CMK (cell line): ENCODE measurements at places on chromosomes 1 and 21.
A peak's percentile ranks its signal among the peaks of the same experiment; 100 is the strongest.

- no peak for DNase-seq
Observed at GRCh38 chr1:115343200-115343737, 5.2 kb upstream of the NGF start.

- no peak for DNase-seq
Observed at GRCh38 chr1:40245686-40246085, 2.1 kb upstream of the TMCO2 start.

DNA sequence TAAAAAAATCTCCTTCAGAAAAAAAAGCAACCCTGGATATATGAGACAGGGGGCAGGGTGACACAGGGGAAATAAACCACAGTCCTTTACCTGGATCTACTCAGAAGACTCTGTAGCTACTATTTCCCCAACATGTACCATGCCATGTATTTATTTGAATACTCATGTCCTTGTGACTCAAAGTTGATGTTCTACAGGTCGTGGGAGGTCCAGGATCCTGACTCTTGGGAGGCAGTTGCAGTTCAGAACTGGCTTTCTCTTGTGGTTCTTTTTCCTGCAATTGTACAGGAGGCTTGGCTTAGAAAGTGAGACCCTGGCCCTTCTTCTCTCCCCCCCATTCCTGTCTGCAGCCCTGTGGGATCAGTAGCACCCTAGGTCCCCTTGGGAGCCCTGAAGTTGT, 5.8 kb upstream of the IL24 start:
- no peak for DNase-seq

GRCh38 chr1:8214501-8215173, 103.3 kb upstream of the SLC45A1 start:
- no peak for DNase-seq

DNA sequence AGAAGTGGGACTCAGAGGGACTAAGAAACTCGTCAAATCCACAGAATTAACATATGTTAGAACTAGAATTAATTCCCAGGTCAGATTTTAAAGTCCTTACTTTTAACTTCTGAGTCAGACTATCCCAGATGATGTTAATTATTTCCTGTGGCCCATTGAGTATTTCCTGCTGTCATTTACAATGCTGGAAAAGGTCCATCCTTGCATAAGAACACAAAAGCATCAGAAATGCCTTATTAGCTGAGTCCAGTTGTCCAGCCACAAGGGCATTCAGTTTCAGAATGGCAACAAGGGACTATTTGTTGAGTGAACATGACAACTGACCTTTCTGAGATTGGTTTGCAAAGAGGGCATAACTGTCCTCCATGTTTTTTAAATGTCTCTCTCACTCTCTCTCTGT, 16.5 kb upstream of the HIVEP3 start:
- DNase-seq, result no peak

DNA sequence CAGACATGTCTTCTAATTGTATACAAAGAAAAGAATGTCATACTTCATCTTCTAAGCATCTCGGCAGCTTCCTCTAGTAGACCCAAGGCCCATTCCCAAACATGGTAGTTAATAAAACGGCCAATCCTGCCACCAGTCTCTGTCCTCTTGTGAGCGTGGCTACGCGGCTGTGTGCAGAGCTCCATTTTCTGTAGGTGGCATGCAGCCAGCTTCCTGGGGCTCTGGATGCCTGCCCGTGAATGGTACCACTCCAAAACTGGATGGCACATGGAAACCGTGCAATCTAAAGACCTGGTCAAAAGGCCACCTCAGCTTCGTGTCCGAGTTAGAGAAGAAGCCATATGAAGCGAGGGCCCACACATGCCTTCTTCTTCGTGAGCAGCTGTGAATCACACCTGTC, 110.7 kb downstream of the SIPA1L2 start:
- DNase-seq, result no peak

DNA sequence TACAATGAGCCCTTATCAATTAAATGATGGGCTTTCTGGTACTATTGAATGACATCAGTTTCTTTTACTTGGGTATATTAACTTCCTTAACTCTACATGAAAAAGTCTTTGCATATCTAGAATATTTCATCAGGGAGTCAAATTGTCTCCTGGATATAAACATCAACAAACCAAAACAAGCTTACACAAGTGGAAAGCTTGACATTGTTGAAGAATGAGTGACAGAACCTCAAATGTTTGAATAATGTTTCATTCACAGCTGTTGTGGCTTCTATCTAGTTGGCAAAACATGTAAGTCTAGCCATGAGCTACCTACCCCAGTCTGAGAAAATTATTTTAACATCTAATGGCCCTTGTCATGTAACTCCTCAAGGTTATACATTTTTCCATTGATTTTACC, 604.8 kb upstream of the ADAMTS5 start:
- DNase-seq, result no peak

DNA sequence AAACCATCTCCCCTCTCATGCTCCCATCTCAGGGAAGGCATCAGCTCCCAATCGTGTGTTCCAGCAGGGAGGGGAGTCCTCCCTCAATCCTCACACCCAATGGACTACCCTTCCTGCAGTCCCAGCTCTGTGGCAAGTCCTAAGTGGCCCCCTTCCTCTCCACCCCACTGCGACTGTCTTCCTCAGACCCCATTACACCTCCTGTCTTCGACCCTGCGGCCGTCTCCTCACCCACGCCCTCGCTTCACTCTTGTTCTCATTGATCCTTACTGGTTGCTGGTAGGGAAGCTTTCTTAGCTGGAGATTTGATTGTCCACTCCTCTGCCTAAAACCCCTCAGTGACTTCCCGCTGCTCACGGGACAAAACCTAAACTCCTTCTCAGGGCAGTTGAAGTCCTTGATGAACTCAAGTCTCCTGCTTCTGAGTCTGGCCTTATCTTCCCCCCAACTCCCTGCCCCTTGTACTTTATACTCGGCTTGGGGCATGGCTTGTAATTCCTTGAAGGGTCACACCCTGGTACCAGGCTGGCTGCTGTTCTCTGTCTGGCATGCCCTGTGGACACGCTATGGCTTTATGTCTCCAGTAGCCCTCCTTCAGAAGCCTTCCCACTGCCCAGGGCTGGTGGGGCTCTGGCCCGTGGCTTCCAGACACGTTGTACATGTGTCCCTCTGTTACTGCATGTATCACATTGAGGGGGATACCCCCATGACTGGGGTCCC, 2.3 kb upstream of the EPS8L3 start:
- DNase-seq, result no peak

- no peak for DNase-seq
Observed at GRCh38 chr1:200363264-200363933, 46.4 kb downstream of the ZNF281 start.

- DNase-seq, result no peak
Observed at GRCh38 chr1:91345395-91346005, 59.1 kb downstream of the HFM1 start.

GRCh38 chr1:47870946-47871676, 126.1 kb downstream of the TRABD2B start:
- no peak for DNase-seq

- no peak for DNase-seq
Observed at GRCh38 chr1:115476616-115477015, 138.6 kb upstream of the NGF start.

DNA sequence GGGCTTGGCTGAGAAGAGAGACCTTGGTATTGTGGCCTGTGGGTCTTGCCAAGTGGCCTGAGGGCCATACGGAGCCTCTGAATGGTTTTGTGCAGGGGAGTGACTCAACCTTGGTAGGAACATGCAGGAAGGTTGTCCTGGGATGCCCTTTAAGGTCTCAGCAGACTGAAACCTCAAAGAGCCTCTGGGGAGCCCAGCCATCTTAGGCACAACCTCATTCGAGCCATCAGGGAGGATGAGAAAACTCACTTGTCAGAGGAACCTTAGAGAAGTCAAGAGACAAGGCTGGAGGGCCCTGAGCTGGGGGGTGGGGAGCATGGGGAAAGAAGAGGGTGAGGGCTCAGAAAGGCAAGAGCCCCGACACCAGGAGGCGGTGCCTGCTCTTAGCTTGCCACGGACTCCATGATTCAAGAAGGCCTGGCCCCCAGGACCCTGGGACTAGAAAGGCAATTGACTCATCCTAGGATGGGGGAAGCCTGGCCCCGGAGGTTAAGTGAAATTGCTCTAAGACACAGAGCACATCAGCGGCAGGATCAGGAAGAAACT, 13.0 kb downstream of the IFI6 start:
- no peak for DNase-seq

GRCh38 chr1:215992620-215993019, 425.5 kb downstream of the KCTD3 start:
- no peak for DNase-seq

DNA sequence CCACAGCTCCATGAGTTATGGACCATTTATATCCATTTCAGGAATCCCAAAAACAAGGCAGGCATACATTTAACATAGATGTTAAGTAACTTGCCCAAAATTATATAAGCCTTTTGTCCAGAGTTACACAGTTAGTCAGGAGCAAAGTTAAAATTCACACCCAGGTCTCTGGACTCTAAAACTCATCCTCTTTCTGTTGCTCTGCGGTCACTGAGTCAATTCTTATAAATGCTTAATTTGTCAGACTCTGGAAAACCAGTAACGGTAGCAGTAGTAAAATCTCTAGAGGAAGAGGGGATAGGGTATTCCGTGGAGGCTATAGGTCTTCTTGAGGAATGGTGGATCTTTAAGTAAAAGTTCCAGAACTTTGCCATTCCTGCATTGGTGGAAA, 223.6 kb upstream of the JUN start:
- no peak for DNase-seq

GRCh38 chr1:178342745-178343144, 154.0 kb downstream of the CLEC20A start:
- DNase-seq, result no peak

DNA sequence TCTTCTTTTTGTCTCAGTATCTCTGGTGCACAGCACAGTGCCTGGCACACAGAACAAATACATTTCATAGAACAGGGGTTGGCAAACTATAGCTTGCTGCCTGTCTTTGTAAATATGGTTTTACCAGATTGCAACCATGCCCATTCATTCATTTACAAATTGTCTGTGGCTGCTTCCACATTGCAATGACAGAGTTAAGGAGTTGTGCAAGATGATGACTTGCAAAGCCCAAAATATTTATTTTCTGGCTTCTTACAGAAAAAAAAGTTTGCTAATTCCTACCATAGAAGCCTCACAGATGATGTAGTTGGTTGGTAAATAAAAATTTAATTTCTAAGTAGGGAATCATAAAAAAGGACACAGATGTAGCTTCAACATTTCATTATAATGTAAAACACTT, 11.2 kb upstream of the HMGB4 start:
- DNase-seq, result no peak

- DNase-seq, result no peak
Observed at GRCh38 chr1:177385760-177386698, 215.3 kb downstream of the BRINP2 start.

GRCh38 chr1:65525266-65526048, 105.0 kb downstream of the LEPR start:
- DNase-seq, result peak; percentile 31

DNA sequence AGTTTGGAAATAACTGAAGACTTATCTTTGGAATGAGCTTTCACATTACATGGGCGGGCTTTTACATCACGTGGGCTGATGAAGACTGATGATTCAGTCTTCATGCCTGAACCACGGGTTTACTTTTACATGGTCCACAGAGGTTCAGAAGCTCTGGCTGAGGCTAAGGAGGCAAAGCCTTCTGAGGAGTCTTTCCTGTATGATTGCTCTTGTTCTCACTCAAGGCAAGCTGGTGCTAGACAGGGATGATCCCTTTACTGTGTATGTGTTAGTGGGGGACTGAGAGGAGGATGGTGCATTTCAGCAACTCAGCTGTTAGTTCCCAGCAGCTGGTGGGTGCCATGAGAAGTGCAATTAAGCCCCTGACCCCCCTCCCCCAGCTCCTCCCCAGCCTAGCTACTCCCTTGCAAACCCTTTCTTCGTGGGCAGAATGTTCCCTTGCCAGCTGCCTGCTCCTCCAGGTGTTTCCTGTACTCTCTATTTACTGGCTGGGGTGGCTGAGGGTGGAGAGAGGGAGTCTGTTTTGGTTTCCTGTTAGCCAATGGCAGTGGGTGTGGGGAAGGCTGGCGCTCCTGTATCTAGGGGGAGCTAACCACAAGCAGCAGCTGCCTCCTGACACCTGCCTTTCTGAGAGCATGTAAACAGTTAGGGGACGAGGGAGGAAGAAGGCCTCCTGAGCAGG, 15.4 kb downstream of the BTG2 start:
- peak; percentile 52 for DNase-seq

- peak; percentile 45 for DNase-seq
Observed at GRCh38 chr1:62144238-62144831, 50.3 kb upstream of the L1TD1 start.

GRCh38 chr1:40650075-40650474, 15.4 kb downstream of the RIMS3 start:
- no peak for DNase-seq

GRCh38 chr1:109617291-109617801, 2.1 kb downstream of the GNAT2 start:
- DNase-seq, result no peak

DNA sequence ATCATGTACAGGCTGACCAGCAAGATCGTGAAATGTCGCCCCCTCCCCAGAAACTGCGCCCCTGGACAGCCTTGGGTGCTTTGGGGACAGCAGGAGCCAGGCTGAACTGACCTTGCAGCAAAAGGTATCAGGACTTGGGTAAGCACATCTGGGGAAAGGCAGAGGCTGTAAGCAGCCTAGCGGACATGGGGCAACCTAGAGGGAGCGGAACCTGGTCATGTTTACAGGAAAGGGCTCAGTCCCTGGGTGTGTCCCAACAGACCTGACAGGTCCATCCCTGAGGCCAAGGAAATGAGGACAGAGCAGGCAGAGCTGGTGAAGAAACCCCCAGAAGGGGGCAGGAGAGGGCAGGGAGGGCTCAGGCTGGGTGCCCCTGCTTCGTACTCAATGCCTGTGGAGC, 3.1 kb upstream of the S100A8 start:
- no peak for DNase-seq

- DNase-seq, result no peak
Observed at GRCh38 chr1:206696812-206697585, 12.3 kb downstream of the MAPKAPK2 start.

GRCh38 chr1:156657741-156658319, 15.9 kb downstream of the BCAN start:
- peak; percentile 24 for DNase-seq

DNA sequence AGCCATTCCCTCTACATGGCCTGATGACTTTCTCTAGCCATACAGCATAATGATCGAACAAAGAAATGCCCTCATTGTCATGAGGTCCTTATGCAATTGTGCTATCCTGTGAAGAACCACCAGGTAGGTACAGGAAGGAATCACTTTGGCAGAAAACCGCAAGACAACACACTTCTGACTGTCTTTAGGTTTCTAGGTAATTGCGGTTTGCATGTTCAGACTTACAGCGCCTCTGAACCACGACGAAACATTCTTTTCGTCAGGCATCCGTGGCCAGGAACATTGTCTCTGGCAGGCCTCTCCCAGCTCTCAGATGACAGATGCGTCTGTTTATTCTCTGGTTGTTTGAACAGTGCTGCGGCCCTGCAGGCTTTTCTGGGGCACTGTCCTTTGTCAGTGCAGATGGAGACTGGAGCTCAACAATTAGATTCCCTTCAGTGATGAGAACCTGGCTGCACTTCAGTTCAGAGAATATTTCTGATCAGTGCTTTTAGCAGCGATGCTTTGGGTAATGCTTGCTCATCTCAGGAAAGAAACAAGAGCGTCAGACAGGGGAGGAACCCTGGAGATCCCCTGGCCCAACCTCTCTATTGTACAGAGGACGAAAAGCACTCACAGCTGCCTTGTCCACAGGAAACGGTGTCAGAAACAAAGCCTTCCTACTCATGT, 63.4 kb downstream of the B3GALT5 start:
- no peak for DNase-seq
